ENCODE measurements at places on chromosomes 7 and 10.
A peak's percentile ranks its signal among the peaks of the same experiment; 100 is the strongest.

GRCh38 chr7:52088008-52088901 lies 771.6 kb upstream of the COBL start:
- DNase-seq, result no peak

- no peak for DNase-seq
Measured at GRCh38 chr10:114879541-114880158, 58.1 kb downstream of the FHIP2A start.

DNA sequence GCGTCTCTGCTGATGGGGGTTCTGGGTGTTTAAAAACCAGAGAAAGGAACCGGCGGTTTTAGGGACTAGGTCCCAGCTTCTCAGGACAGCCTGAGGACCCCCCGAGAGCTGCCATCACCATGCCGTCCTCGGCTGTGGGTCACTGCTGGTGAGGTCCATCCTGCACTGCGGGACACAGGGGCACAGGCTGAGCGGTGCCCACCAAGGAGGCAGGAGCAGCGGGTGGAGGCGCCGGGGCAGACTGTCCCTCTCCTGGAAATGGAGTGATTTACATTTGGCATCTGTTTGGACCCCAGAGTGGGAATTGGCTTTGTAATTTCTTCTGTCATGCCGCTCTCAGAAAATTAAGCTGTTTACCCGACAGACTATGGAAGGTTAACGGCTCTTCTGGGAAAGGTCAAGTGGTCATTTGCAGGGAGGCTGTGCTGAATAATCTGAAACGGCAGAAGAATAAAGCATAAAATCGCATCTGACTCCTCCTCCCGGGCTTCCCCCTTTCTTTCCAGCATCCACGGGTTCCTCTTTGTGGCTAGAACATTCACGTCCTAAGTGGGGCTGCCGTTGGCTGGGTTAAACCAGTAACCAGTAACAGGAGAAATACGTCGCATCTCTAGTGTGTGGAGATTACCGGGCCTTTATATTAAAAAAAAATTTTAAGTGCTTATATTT lies 31.7 kb downstream of the LHPP start:
- DNase-seq, result no peak

DNA sequence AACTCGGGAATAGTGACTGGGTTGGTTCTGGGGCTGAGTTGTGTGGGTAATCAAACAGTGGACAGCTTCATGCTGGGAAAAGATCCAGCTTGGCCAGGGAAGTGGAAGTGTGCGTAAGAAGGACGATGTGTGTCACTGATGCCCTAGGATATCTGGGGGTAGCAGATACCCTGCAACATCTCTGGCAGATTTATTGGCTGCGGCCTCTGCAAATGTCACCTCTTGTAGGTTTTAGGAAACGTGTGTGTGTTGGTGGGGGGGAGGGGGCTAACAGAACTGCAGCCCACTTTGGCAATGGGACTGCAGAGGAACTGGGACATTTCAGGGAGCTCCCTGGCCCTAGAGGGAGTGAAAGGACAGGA lies 965 bp upstream of the AGAP3 start:
- no peak for DNase-seq

DNA sequence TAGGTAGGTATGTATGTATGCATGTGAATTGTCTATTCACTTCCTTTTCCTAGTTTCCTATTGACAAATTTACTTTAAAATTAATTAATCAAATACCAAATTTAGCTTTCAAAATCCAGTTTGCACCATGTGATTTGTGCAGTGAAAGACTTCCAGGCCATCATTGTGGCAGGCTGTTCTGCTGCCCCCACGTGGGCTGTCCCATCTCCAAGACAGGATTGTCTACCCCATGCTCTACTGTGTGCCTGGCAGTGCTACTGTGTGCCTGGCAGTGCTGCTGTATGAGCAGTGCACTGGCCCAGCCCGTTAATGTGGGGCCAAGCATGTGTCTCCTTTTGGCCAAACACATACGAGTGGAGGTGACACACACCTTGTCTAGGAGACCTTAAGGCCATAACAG lies 374.8 kb downstream of the GFRA1 start:
- DNase-seq, result no peak

- no peak for DNase-seq
Measured at GRCh38 chr10:60807499-60807898, 29.2 kb downstream of the CDK1 start.

GRCh38 chr10:110843031-110843430 lies 28.7 kb upstream of the PDCD4 start:
- peak; percentile 37 for DNase-seq

GRCh38 chr7:33900501-33900900 lies 4.8 kb upstream of the BMPER start:
- no peak for DNase-seq

GRCh38 chr7:17302575-17303142 lies 4.2 kb downstream of the AHR start:
- DNase-seq, result no peak

DNA sequence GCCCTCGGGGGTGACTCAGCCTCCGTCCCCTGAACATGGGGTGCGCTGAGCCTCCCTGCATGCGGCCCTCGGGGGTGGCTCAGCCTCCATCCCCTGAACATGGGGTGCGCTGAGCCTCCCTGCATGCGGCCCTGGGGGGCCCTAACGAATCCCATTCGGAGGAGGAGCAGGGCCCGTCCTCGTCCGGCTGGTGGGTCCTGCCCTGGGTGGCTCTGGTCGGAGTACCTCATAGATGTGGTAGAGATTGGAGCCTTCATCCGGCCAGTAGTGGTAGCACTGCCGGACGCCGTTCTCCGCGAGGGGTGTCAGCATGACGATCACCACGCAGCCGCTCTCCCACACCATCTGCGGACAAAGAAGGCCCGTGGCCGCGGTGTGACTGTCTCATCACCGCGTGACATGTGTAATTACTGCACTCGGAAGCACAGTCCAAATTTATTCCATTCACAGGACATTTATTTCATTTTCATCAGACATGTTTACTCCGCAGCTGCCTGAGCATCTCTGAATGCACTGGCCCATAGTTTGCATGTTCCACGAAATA lies 241.1 kb downstream of the DNAJB6 start:
- no peak for DNase-seq

GRCh38 chr10:86953747-86954680 lies 3.4 kb downstream of the MMRN2 start:
- DNase-seq, result no peak

DNA sequence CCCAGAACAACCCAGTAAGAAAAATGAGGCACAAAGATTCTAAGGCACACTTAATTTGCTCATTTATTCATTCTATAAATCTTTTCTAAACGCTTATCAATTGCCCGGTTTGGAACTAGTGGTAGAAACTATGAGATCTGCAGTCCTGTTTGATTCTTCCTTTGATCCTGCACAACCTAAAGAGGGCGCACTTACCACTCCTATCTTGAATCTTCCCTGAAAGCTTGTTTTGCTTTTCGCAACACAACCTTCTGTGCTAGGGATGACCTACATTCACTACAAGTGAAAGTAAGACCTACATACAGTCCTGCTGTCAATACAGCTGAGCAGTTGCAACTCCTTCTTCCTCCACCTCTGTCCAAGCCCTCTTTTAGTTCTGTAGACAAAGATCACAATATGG lies 12.6 kb upstream of the ARL4A start:
- DNase-seq, result no peak

- no peak for DNase-seq
Measured at GRCh38 chr10:108902619-108903285, 1020.6 kb downstream of the XPNPEP1 start.

DNA sequence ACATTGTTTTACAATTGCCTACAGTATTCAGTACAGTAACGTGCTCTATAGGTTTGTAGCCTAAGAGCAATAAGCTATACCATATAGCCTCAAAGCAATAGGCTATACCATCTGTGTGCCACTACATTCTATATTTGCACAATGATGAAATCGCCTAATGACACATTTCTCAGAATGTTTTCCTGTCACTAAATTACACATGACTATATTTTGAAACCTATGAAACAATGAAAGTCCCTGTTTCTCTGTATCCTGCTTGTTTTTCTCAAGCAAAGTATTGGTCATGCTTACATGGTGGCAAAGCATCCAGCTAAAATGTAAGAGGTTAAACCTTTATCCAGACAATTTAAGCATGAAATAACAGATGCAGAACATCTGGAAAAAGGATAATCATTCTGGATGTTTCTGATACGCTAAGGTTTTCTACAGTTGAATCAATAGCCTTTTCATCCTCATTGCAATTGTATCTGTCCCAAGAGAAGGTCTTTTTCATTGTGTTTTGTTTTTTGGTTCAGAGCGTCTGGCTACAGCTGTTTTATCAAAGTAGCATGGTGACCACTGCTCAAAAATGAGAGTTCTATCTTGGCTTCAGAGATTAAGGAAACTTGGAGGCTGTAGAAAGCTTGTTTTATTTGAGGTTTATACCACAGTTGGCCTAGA lies 81.7 kb downstream of the CSTF2T start:
- DNase-seq, result no peak

GRCh38 chr10:69425511-69426298 lies 9.0 kb upstream of the TACR2 start:
- no peak for DNase-seq

DNA sequence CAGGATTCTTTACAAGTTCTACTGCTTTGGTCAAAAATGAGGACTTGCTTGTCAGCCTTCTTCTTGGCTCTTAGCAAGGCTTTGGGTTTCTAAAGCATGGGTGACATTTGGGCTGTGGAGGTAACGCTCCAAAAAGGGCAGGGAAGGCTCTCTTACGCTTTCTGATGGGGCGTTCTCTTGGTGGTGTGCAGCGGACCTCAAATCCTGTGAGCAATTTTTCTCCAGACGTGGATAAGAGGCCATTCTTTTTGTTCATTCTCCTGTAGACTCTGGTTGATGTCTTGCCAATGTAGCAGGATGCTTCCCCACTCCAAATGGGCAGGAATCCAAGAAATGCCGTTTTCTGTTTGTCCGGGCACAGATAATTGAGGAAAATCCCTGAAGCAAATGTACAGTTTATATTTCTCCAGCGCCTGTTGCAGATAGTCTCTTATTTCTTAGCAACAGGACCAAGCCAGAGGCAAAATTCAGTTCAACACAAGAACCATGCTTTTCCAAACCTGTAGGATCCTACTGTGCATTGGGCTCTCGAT lies 138.4 kb upstream of the NFE2L3 start:
- DNase-seq, result no peak

- DNase-seq, result no peak
Measured at GRCh38 chr7:55969391-55969790, 5.0 kb downstream of the NIPSNAP2 start.

- no peak for DNase-seq
Measured at GRCh38 chr7:5436003-5436678, 12.5 kb upstream of the TNRC18 start.

DNA sequence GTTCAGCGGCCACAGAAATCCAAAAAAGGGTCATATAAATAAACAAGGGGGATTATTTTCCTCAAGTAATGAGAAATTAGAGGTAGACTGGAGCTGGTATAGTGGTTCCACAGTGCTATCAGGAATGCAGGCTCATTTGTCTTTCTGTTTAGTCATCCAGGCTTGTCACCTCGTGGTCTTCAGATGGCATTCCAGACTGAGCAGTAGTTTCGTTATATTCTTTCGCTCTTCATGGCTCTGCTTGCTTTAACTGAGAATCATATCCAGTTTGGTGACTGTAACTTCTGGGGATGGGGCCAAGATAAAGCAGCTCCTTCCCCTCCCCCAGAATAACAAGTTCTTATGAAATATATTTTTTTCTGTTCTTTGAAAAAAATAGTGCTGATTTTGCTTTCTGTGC lies 9.5 kb downstream of the ANKIB1 start:
- DNase-seq, result no peak

DNA sequence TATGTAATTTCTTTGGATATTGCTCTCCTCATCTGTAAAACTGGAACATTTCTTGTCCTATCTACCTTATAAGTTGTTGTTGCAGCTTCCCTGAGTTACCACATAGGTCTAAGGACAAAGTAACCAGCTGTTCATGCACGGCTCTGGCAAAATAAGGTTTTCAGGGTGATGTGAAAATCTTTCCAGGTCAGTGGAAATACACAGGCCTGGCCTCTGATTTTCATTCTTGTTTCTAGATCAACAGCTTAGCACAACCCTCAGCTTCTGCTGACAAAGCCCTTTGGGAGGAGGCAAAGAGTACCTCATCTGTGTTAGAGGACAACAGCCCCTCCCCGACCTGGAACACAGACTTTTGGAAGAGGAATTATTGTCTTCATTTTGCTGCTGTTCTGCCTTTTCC lies 117.5 kb upstream of the AGK start:
- DNase-seq, result no peak

DNA sequence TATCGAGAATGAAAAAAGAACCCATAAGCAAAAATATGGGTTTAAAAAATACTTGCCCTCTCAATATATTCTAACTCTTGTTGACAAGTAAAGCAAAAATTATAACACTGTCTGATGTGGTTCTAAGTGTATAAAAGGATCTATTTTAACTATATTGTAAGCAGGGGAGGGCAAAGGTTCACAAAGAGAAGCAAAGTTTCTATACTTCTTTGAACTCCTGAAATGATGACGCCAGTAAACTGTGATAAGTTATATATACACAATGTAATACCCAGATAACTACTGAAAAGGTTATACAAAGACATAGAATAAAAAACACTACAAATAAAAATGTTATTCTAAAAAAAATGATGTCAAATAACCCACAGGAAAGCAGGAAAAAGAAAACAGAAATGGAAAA lies 37.1 kb downstream of the PDLIM1 start:
- no peak for DNase-seq

DNA sequence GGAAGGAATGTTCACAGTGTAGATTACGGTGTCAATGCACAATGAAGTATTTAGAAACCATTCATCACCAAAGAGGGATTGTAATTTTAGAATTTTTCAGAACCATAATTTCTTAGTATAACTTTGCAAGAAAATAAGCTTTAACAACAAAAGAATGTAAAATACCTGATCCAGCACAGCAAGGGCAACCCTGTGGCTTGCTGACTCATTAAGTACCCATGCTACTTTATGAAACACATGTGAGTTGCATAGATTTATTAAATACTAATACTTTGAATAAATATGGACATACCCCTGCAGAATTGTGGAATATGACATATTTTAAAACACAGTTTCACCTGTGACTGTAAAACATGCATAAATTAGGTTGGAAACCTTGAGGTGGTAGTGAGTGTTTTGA lies 281.3 kb downstream of the ZNF248 start:
- DNase-seq, result no peak

DNA sequence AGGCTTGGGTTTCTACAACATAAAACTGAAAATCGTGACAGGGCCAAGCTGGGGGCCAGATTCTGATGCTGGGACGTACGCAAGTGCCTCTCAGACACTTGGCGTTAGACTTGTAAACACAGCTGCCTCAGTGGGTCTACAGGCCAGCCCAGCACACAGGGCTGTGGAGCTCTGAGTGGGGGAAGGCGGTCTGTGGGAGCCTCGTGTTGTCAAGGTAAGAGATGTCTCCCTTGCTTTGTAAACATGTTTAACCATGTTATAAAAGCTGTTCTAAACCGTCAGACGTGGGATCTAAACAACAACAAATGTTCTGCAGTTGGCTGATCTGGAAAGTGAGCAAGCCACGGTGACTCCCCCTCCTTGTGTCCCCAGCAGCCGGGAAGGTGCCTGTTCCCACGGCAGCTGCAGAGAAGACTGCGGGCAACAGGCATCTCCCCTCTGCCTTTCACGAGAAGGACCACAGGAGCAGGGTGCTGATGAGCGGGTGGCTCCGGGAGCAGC lies 67.8 kb downstream of the ZRANB1 start:
- DNase-seq, result no peak
